GM12865 (cell line): ENCODE measurements at places on chromosomes 1 and 21.
A peak's percentile ranks its signal among the peaks of the same experiment; 100 is the strongest.

DNA sequence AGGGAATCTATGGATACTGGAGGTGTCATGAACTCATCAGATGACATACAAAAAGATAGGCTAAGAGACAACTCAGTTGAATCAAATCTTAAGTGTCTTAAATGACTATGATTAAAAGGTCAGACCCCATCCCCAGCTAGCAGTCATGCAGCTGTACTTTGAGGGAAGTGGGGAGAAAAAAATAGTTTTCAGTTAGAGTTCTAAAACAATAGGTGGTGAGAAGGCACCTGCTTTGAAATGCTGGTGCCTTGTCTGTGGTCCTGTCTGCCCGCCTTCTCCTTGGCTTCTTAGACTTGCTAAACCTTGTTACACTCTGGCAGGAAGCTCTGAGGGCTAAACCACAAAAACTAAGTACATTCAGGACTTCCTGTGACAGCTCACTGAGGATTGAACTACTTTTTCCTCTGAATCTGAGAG is 15.3 kb downstream of the CD2 start:
- peak; percentile 90 for DNase-seq

- DNase-seq = no peak
Observed at GRCh38 chr1:53447413-53447812, 11.8 kb upstream of the DMRTB1 start.

- DNase-seq = no peak
Observed at GRCh38 chr21:39968010-39968409, 100.8 kb downstream of the PCP4 start.

- no peak for DNase-seq
Observed at GRCh38 chr1:115241309-115241708, 96.7 kb downstream of the NGF start.

DNA sequence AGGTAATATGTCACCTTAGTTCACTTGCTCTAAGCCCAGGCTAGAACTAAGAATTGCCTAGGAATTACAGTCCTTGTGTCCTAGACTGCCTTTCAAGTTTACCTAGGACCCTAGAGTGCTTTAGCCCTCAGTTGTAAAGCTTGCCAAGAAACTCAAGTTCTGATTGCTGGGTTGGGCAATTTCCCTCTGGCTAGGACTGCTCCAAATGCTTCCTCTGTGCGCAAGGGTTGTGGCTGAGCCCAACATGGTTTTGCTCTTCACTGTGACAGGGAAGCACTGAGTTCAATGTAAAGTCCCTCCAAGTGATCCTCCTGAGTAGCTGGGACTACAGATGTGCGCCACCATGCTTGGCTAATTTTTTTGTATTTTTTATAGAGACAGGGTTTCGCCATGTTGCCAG is 102.3 kb upstream of the NEK7 start:
- no peak for DNase-seq

- DNase-seq = no peak
Observed at GRCh38 chr1:192521734-192522133, 53.8 kb upstream of the RGS1 start.

- no peak for DNase-seq
Observed at GRCh38 chr1:185960422-185961321, 226.5 kb downstream of the HMCN1 start.

- no peak for DNase-seq
Observed at GRCh38 chr1:47002211-47002610, 21.3 kb upstream of the CYP4X1 start.

GRCh38 chr1:31244326-31244725 is 4.6 kb upstream of the NKAIN1 start:
- DNase-seq = no peak

DNA sequence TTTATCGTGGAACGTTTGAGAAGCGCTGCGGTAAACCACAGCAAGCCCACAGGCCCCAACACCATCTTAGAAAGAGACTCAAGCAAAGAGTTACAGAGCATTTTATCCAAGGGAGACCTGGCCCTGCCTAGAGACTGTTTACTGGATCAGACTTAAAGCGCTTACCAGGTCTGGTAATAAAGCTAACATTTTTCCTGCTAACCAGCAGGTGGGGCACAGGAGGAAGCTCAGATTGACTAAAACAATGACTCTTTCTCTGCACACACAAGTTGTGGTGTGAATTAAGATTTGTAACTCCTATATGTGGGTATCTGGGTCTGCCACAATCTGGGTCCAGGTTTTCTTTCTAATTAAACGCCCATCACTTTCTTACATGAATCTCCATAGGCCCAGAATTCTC is 136.5 kb upstream of the ETS2 start:
- peak; percentile 23 for DNase-seq

DNA sequence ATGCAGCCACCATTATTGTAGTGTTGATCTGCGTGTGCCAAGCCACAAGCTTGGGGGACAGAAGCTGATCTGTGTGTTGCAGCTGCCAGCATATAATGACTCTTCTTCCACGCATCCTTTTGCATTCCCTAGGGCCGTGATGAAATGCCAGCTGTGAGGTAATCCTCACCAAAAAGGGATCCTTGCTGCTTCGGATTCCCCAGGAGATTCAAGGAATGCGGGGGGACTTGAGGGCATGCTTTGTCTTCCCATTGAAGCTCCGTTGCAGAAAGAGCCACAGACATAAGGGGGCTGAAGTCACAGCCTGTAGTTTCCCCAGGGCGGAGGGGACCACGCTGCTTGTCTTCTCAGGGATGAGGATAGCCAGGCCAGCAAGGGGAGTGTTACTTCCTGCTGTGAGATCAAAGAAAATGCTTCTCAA is 281.6 kb upstream of the FMN2 start:
- DNase-seq = no peak

DNA sequence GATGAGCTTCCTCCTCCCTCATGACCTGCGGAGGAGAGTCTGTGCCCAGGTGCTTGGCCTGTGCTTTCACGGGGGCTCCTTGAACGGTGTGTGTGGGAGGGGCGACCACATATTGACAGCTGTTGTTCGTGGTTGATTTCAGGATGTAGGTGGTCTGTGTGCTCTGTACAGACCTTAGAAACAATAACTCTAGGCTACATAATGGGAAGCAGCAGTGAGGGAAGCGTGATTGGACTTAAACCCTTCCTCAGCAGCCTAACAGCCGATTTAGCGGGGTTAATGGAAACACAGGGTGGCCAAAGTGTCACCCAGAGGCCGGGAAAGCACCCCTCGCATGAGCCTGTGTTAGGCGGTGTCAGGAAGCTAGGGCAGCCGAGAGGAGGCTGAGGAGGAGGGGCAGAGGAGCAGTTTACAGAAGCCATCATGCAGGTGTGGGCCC is 56.0 kb downstream of the TBCE start:
- peak; percentile 10 for DNase-seq

GRCh38 chr1:67058242-67058641 is 4.3 kb upstream of the SLC35D1 start:
- no peak for DNase-seq

DNA sequence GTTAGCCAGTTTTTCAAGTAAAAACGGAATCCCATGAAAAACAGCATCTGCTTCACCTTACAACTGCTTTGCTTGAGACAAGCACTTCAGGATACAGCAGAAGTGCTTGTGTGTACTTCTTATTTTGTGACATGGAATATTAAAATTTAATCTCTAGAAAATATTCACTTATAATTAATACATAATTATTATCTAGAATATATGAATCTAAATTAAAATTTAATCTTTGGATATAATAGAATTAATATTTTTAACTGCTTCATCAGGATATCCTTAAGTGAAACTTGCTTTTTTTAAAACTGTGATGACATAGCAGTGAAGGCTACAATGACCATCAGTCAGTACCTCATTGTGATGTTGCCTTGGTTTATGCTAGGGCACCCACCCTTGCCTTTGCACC is 148.4 kb upstream of the C1orf105 start:
- no peak for DNase-seq

DNA sequence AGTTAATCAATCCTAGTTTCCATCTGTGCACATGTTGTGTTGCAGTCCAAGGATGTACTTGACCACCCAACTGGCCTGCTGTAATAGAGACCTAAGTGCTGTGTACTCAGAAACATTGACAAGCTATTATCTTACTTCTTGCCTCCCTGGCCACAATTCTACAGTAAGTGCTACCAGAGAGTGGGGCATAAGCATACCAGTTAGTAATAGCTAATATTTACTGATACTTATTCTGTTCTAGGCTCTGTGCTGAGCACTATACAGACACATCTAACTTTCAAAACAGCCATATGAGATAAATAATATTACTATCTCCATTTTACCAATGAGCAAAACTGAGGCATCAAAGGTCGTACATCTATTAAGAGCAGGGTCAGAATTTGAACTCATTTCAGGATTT is 49.5 kb upstream of the NPL start:
- no peak for DNase-seq

- no peak for DNase-seq
Observed at GRCh38 chr1:235739124-235739523, 89.5 kb upstream of the GNG4 start.

DNA sequence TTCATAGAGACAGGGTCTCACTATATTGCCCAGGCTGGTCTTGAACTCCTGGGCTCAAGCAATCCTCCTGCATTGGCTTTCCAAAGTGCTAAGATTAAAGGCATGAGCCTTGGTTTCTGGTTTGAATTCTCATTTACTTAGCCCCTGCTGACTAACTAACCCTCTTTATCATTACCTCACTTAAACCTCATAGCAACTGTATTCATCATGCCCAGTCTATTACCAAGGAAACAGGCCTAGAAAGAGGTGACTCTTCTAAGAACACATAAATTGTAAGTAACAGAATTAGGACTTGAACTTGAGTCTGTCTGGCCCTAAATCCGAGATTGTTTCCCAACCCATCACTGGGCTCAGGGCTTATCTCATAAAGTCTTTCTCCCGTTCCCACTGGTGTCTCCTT is 44.2 kb downstream of the TMEM53 start:
- DNase-seq = no peak

DNA sequence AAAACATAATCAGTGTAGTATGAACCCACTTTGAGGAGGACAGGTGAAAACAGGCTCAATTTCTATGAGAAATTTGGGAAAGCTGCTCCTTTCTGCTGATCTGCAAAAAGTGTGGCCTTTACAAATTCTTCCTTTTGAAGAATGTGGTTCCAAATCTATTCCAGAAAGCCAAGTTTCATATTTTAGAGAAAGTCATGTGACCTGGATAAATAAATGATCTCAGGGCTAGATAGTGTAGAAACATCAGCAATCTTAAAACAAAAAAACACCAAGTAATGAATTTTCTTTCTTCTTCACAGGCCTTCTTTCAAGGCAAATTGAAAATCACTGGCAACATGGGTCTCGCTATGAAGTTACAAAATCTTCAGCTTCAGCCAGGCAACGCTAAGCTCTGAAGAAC is 11.7 kb upstream of the PODN start:
- no peak for DNase-seq

DNA sequence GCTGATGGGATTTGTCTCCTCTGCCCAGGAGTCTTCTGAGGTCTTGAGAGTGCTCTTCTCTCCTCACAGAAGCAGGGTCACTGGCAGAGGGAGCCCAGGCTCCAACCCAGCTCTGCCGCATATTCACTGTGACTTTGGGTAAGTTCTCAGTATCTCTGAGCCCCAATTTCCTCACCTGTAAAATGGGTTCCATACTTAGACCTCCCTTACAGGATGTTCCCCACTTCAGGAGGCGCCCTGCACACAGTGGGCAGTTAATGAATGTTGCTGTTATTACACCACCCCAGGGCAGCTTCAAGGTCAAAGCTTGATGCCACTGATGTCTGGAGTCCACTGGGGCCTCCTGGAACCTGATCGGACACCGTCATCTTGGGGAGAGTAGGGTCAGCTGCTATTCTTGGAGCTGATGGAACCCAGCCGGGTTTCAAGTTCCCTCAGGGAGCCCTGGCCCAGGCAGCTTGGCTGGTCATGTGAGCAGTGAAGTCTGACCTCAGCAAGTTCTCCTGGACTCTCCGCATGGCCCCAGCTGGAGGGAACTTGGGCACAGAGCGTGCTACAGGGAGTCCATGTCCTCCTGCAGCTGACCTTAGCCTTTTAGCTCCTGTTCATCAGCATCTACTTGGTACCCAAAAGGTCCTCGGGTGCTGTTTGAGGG is 21.8 kb downstream of the COA7 start:
- no peak for DNase-seq

DNA sequence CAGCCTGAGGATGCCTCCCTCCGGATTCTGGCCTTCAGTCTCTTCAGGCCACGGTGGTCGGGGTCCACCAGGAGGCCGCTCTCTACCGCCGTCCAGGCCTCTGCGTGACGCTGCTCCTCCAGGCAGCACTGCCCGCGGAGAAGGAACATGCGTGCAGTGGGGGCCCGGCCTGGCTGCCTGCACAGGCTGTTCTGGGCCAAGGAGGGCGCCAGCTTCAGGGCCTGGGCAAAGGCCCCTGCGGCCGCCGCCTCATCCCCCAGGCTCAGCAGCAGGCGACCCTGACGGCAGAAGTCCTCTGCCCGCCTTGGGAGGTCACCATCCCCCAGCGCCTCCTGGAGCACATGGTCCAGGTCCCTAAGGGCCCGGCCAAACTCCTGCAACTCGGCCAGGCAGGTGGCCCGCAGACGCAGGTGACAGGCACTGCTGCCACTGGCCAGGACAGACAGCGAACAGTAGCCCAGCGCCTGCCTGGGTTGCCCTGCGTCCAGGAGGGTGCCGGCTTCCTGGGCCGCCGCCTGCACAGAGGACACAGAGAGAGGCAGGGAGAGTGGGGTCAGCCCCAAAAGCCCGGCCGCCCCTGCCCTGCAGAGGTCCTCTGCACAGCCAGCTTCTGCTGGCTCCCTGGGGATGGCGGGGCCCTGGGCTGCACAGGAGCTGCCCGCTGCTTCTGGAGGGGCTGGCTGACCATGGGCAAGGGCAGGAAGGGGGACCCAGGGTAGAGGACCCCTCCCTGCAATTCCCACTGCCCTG is 8.7 kb upstream of the MMEL1 start:
- DNase-seq = no peak

- no peak for DNase-seq
Observed at GRCh38 chr1:15761366-15762128, 3.0 kb downstream of the FBLIM1 start.

- DNase-seq = no peak
Observed at GRCh38 chr1:43990271-43991199, 864 bp upstream of the CCDC24 start.

- no peak for DNase-seq
Observed at GRCh38 chr21:46029186-46029924, 47.8 kb downstream of the COL6A1 start.

DNA sequence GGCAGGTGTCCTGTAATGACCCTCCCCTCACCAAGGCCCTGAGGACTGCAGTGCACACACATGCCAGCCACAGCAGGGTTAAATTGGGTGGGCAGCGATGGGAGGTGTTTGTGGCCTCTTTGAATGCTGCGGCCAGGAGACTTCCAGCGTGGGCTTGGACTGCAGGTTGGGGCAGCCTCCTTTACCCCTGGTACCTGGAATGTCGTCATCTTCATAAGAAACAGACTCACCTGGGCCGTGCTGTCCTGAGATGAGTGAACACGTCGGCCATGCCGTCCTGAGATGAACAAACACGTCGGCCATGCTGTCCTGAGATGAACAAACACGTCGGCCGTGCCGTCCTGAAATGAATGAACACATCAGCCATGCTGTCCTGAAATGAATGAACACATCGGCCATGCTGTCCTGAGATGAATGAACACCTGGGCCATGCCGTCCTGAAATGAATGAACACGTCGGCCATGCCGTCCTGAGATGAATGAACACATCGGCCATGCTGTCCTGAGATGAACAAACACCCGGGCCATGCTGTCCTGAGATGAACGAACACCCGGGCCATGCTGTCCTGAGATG is 50.1 kb upstream of the COL6A1 start:
- peak; percentile 15 for DNase-seq

GRCh38 chr21:34674468-34674867 is 5.7 kb downstream of the CLIC6 start:
- no peak for DNase-seq

- DNase-seq = no peak
Observed at GRCh38 chr21:26146681-26147080, 23.9 kb downstream of the APP start.
